ENCODE measurements at places on chromosomes 2 and 18.

- DNase-seq = no peak
Observed at GRCh38 chr18:57885931-57886330, 82.8 kb upstream of the ATP8B1 start.

- no peak for DNase-seq
Observed at GRCh38 chr2:68426848-68427579, 40.1 kb downstream of the FBXO48 start.

DNA sequence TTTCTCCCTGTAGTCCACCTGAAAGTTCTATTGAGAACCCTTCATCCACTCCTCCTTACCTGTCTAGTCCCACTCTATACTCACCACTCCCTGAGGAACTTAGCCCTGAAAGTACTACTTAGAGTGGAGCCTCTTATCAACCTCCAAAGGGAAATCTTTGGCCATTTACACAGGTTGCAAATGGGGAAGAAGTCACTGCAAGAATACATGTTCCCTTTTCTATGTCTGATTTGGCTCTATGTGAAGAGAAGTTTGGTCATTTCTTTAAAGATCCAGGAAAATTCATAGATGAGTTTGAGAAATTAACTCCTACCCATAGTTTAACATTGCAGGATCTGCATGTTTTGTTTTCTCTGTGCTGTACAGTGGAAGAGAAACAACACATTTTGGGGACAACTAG, 22.9 kb upstream of the MGAT4A start:
- DNase-seq = no peak

DNA sequence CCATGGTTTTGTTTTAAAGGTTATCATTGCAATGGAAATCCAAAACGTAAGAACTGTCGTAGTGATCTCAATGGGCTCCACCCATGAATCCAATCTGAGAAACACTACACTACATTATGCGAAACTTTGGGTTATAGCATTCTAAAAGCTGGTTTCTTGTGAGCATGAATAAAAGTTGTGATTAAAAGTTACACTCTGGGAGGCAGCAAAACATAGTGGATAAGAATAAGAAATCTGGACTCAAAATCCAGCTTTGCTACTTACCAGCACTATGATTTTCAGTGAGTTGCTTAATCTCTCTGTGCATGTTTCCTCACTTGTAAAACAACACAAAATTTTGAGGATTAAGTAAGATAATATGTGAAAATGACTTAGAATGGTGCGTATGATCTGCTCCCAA, 25.7 kb upstream of the THOC1 start:
- no peak for DNase-seq

GRCh38 chr2:224366267-224366844, 35.6 kb downstream of the FAM124B start:
- DNase-seq = no peak
